NAMALWA (cell line): ENCODE measurements at places on chromosomes 5 and 9.

DNA sequence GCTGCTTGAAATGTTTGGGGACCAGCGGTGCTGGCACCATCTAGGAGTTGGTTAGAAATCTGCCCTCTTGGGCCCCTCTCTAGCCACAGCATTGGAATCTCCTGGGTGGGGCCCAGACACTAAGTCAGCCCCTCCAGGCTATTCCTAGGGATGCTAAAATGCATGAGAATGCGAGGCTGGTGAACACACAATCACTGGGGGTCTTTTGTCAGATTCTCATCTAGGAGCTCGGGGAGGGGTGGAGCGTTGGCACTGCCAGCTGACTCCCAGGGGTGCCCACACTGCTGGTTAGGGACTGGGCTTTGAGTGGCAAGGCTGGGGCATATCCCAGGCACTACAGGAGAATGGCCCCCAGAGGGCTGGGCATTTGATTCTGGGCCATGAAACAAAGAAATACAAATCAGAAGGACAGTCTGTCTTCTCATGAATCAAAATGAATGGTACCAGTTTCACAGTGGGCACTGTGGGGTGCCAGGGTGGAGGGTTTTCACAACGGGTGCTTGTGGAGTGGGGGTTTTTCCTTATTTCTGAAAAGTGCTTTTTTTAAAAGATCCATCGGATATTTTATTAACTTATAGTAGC is 127.8 kb upstream of the RAPGEF1 start:
- DNase-seq, result no peak

- no peak for DNase-seq
Observed at GRCh38 chr9:130319944-130320712, 54.6 kb downstream of the HMCN2 start.

- no peak for DNase-seq
Observed at GRCh38 chr5:115738830-115739229, 77.6 kb downstream of the CDO1 start.

DNA sequence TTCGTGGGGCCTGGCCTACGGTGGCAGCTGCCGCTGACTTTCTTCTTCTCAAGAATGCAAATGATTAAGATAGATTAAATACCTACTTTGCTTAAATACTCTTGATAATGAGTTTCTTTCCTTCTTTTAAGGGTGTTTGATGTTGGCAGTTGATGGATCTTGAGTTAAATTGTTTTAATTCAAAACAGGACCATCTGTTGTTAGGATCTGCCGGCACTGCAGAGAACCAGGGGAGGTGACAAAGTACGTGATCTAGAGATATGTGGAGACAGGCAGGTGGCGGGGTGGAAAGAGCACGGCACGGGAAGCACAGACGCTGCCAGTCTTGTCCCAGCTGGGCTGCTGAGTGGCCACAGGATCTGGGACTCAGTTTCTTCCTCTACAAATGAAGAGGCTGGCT is 37.9 kb downstream of the MED27 start:
- no peak for DNase-seq

- no peak for DNase-seq
Observed at GRCh38 chr9:127079446-127080140, 42.8 kb downstream of the ANGPTL2 start.

- DNase-seq, result no peak
Observed at GRCh38 chr5:180290568-180291233, 1.2 kb downstream of the MAPK9 start.

- DNase-seq, result no peak
Observed at GRCh38 chr9:31908891-31909480, 475.5 kb upstream of the ACO1 start.

GRCh38 chr5:144203750-144204596 is 33.3 kb downstream of the KCTD16 start:
- peak; percentile 77 for DNase-seq

GRCh38 chr5:1975406-1975715 is 92.6 kb upstream of the IRX4 start:
- peak; percentile 51 for DNase-seq

DNA sequence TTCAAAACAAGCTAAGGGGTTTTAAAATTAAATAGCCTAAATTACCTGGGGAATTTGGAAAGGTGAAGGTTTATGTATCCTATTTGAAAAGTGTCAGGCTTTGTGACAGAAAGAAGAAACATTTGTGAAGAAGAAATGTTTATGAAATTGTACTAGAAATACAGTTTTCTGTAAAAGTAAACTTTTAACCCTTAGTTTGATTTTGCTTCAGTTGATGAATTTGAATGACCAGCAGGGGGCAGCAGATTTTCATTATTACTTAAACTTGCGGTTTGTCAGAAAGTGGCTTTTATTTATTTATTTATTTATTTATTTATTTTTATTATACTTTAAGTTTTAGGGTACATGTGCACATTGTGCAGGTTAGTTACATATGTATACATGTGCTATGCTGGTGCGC is 58.1 kb downstream of the NNT start:
- DNase-seq, result peak; percentile 55

GRCh38 chr5:10315824-10316509 is 8.3 kb upstream of the CMBL start:
- DNase-seq, result no peak

DNA sequence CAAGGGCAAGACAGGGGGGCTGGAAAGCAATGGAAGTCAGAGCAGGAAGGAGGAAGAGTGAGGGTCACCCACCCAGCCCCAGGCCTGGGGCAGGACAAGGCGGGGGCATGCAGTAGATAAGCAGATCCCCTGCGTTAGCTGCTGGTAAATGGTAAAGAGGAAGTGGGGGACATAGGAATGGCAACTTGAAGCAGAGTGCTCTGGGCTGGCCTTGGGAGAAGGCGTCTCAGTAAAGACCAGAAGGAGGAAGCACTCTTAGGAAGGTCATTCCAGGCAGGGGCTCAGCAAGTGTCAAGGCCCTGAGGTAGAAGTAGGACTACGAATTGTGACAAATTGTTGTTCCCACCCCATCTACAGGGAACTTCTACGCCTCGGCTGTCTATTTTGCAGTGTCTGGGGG is 15.1 kb downstream of the TCOF1 start:
- DNase-seq, result no peak

GRCh38 chr9:73009649-73010288 is 56.9 kb upstream of the ALDH1A1 start:
- DNase-seq, result peak; percentile 31

DNA sequence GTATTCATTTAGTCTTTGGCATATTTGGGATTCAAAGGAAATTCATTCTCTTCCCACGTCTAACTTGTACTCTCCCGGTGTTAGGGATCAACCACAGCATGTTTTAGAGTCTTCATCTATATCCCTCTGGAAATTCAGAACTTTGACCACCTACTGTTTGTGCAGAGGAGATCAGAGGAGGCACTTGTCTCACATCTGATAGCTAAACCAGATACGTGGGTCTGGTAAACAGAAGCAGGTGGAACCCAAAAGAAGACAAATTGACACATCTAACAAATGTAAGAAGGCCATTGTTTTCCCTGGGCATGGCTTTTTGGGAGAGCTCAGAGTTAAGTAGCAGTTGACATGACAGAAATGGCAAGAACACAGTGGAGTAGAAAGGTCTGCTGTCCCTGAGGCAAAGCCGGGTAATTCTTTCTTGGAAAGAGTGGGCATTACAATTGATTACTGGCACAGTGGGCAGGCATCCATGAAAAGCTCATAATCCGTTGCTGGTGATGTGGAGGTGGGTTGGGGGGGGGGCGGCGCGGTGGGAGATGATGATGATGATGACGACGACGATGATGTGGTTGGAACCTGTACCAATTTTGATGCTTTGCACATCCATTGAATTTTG is 27.5 kb downstream of the PIP5K1B start:
- DNase-seq, result no peak

DNA sequence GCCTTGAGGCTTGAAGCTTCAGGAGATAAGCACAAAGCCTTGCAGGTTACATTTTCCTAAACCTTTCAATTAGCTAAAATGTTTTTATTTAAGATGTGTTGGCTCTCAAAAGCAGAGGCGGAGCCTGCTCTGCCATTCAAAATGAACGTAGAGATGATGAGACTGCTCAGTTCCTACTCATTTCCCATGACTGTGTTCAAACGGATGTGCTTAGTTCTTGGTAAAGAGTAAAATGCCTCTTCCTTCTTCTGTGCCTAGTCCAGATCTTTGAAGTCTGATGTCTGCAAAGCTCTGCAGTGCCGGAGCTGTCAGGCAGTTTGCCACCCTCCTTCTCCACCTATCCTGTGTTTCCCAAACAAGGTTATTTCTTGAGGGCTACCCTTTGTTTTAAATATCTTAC is 46.3 kb upstream of the ADAMTSL1 start:
- DNase-seq, result no peak

- DNase-seq, result peak; percentile 71
Observed at GRCh38 chr9:21434202-21435014, 5.8 kb upstream of the IFNA1 start.

DNA sequence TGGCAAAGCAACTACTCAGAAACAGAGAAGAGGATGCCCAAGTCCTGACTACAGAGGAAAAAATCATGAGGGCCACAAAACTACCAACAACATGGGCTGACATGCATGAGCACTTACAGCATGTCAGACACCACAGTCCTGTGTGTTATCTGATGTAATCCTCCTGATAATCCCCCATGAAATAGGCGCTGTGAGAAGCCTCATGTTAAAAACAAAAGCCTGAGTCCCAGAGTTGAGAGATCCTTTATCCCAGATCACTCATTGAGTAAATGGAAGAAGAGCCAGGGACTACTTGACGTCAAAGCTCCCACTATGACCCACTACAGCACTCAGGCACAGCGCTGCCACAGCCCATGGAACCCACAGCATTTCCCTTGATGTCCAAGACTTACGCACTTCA is 7.2 kb upstream of the SPOCK1 start:
- no peak for DNase-seq

DNA sequence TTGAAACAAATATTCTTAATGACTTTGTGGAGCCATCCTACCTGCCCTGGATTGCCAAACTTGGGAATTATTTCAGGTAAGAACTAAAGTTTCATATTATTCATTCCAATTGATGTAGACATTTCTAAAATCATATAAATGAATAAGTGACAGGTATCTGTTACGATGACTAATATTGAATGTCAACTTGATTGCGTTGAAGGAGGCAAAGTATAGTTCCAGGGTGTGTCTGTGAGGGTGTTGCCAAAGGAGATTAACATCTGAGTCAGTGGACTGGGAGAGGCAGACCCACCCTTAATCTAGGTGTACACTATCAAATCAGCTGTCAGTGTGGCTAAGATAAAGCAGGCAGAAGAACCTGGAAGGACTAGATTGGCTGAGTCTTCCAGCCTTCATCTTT is 1688.4 kb upstream of the CDH9 start:
- no peak for DNase-seq

- no peak for DNase-seq
Observed at GRCh38 chr5:131206772-131207171, 36.0 kb downstream of the LYRM7 start.

DNA sequence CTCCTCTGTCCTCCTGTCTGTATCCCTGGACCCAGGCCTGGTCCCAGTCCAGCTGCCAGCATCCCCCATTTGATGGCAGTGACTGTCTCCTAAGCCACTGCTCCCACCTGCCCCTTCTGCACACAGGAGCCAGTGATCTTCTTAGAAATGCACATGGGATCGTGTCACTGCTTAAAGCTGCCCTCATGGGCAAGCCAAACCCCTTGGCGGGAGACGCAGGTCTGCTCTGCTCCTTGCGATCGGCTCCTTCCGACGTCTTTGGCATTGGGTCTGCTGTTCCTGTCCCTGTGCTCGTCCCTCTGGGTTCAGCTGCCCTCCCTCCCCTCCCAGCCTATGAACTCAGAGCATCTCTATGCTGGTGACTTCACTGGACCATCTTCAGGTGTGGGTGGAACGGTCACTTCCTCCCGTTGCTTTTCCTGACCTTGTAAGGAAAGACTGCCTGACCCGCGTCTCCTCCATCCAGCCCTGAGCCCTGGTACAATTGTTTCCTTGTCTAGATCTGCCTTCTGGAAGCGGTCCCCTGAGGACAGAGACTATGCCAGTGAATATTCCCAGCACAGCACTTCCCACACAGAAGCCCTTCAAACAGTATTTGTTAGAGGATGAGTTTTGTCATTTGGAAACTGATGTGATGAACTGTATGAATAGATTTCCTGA is 116.5 kb downstream of the ZNF354C start:
- DNase-seq, result no peak

DNA sequence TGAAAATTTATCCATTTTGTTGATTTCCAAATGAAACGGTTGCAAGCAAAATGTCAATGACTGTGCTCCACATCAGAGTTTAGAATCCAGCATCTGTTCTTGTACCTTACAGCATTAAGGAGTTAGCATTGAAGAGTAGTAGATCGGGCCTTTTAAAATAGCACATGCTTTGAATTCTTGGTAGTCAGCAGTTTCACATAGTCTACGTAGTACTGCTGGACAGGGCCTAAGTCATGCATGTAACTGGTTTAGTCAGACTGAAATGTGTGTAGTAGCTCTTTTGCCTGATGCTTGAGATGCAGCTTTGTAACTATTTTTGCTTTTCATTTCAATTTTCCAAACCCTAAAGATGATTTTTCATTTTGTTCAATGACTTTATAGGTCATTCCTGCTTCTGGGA is 19.8 kb downstream of the LECT2 start:
- no peak for DNase-seq

DNA sequence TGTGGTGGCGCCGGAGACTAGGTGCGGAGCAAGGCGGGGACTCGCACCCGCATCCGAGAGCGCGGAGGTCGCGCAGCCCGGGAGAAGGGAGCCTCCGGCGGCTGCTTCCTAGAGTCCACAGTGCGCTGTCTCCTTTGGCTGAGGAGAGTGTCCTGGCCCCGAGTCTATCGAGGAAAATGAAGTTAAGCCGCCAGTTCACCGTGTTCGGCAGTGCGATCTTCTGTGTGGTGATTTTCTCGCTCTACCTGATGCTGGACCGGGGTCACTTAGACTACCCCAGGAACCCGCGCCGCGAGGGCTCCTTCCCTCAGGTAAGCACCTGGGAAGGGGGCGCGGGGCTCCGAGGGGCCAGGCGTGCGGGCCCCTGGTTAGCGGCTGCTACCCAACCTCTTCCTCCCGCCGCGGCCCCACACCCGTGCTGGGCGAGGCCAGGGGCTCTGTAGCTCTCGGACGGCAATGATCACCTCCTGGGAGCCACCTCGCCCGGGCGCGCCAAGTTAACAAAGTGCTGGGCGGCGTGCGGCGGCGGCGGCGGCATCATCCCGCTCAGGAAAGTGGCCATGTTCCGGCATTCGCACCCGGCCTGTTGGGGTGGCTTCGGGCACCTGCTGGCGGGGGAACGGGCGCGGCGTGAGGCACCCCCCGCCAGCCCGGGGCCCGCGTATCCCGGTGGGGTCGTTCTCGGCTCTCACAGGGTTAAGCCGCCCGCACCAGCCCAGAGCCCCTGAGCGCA is 681 bp downstream of the MAN2A1 start:
- DNase-seq, result no peak

DNA sequence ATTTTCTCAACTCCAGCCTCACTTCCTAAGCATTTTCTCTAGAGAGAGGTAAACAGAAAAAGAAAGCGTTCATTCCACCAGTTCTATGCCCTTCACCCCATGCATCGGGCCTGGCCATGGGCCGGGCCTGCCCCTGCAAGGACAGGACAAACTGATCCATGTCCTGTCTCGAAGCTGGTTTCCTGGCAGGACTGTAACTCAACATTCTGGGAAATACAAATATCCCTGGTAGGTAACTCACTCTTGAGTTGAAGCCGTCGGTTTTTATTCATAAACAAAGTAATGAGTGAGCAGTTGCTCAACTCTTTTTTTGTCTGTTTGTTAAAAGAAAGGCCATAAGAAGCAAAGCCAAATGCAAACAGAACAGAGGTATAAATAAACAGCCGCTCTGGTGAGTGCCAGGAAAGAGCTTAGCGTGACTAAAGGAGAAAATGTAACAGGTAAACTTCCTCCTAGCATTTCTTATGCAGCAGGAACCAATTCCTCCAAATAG is 64.4 kb upstream of the DNAH5 start:
- no peak for DNase-seq

GRCh38 chr9:70030156-70030555 is 13.5 kb upstream of the MAMDC2 start:
- no peak for DNase-seq

GRCh38 chr5:135324897-135325650 is 74.0 kb downstream of the MACROH2A1 start:
- DNase-seq, result no peak
